Right ventricle myocardium superior (tissue), 1 donor: ENCODE measurements at places on chromosomes 11 and 22. TPM values are rescaled to one million over a fixed set of nuclear protein-coding genes. Genes with fewer than 3 reads are reported as not detected.

Gene HDHD5
- total RNA-seq: 59.8 TPM

Gene TMEM151A
- not detected for total RNA-seq

GRCh38 chr22:29328566-29329500 lies 13.3 kb upstream of the RASL10A start:
- peak; percentile 21 for DNase-seq

- no peak for DNase-seq
Measured at GRCh38 chr11:76796511-76797198, 13.5 kb downstream of the TSKU start.

DNA sequence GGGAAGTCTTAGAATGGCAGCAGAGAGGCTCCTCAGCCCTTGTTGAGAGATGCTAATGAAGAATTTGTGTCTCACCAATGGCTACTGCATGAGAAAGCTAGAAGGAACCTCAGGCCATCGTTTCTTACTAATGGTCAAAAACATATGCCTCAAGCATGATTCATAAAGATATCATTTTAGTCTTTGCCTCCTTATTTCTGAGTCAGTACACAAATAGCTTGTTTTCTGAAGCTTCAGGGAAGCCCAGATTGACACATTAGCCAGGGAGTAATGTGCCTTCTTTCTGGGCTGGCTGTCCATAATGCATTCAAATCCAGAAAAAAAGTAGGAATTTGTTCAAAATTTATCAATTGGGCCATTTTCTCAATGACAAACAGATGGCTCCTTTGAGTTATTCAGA lies 169.4 kb upstream of the ZBED5 start:
- no peak for DNase-seq

- DNase-seq: no peak
Measured at GRCh38 chr11:123362186-123362585, 67.9 kb upstream of the GRAMD1B start.
